ENCODE measurements at places on chromosomes 7 and 10. TPM values are rescaled to one million over a fixed set of nuclear protein-coding genes. Genes with fewer than 3 reads are reported as not detected.

The PRKAR2B gene
- 11.7 TPM for total RNA-seq

- no peak for DNase-seq
Observed at GRCh38 chr10:35424680-35425285, 88.5 kb downstream of the CCNY start.

DNA sequence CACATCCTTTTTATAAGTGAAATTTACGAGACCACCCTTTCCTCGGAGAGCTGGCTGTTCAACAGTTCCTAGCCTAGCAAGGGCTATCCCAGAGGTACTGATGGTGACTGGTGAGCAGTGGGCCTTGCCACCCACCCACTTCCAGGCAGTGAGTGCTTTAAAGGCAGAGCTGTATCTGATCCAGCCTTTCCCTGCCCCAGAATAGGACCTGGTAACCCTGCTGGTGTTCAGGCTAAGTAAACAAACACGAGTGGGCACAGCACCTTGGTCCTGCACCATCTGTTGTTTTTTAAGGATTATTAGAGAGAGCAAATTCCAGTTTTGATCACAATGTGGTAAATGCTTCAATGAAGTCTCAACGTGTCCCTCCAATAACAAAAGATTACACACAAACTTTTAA, 75.7 kb downstream of the COBL start:
- no peak for DNase-seq

The OR2A42 gene
- total RNA-seq: not detected

The GBF1 gene
- total RNA-seq: 73.4 TPM

Data from colonic mucosa (tissue), 4 donors.